ENCODE measurements at places on chromosomes 16 and 17.
A peak's percentile ranks its signal among the peaks of the same experiment; 100 is the strongest.

DNA sequence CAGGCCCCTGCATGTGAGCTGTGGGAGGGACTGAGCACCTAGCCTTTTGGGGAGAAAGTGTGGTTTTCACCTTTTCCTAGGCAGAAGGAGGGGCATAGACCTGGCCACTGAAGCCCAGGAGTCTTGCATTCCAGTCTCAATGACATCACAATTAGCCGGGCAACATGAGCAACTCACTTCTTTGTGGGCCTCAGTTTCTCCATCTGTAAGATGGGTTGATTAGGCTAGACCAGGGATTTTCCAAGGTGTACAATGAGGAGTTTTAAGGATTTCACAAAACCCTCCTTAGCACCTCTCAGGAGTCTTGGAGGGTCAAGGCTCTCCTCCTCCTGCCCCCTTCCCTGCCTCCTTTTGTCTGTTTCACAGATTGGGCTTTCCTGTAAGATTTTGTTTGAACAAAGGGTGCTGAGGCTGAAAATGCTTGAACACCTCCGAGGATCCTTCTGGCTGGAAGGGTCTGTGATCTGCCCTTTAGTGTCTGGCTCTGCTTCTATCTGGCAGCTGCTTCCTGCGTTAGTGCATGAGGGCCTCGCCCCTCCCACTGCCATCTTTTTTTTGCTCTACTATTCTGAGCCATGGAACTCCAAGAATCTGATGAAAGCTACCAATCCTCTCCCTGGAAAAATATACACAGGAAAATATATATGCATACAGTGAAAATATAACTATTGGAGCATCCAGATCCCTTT lies 52.4 kb upstream of the ETV4 start:
- DNase-seq, result no peak

DNA sequence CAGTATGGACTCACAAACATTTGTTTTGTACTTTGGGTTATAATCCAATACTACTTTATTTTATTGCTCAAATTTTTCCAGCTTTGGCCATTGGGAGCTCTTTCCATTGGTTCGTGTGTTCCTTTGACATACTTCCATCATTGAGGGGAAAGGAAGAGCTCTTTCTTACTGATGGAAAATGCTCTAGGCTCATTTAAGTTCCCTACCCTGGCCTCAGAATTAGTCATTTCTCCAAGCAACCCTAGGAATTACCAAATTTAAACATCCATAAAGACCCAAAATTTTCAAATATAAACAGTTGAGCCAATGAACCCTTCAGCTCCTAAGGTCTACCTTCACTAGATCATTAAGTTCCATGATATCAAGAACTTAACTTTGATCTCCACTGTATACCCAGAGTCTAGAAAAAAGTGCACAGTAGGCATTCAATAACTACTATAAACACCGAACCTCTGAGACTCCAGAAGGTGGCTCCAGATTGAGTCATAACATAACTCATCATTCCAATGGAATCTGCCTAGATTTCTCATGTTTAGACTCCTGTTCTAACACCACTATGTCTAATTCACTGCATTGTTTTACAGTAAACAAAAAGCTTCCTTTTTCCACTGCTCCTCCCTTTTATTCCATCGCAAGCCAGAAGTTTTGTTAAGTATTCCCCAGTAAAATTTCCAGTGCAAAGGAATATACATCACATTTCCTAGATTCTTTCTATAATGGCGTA lies 39.0 kb downstream of the SMURF2 start:
- no peak for DNase-seq

GRCh38 chr17:59094861-59095530 lies 11.7 kb downstream of the TRIM37 start:
- no peak for DNase-seq

GRCh38 chr16:30565526-30565925 lies 6.0 kb downstream of the ZNF688 start:
- no peak for DNase-seq

- DNase-seq, result no peak
These were observed 36.6 kb downstream of the KIAA0513 start for GRCh38 chr16:85064186-85064585.

GRCh38 chr16:11032000-11032921 lies 87.9 kb downstream of the CLEC16A start:
- no peak for DNase-seq

DNA sequence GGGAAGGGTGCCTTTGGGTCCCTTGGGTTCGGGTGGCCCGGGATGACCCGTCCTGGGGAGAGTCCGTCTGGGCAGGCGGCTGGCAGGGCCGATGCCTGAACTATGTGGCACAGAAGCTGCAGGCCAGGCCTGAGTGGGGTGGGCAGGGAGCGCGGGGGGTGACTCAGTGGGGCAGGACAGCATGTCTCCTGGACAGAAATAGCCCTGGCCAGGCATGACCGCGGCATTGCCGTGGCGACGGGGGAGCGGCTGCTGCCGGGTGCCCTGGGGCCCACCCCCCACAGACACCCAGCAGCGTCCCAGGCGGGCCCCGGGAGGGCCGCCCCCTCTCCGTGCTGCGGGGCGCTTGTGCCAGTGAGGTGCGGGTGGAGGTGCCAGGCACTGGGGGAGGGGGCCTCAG lies 1.8 kb upstream of the C1QTNF8 start:
- no peak for DNase-seq

DNA sequence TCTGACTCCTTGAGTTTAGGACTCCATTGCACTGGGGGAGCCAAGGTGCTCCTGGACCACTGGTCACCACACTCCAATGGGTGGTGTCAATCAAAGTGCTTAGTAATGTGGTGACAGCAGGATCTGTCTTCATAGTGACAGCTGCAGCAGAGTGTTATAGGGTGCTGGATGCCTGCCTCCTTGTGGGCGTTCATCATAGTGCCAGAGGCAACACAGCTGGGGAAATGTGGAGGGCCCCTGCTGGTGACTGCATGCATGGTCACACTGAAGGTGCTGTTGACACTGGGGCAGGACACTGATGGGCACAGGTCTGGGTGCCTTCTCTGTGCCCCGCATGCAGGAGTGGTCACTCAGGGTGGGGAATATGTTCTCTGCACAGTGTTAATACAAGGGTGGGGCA lies 177.5 kb upstream of the CDH8 start:
- DNase-seq, result no peak

- DNase-seq, result peak; percentile 65
These were observed 28.7 kb upstream of the DDX52 start for GRCh38 chr17:37671824-37672547.

DNA sequence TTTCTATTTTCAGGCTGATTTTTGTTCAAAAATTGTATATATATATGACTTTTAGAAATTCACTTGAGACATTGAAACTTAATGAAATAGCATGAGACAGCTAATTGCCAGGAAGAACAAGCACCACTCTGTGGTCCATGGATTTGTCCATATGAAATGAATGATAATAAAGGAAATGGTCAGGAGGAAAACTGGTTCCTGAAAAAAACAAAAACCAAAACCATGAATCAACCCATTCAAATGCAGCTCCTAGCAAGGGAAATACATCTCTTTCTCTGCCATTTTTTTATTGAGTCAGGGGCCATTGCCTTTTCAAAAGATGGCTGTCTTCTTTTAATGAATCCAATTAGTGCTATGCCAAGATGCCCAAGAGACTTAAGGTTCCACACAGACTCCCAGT lies 230.7 kb downstream of the SLC39A11 start:
- DNase-seq, result no peak

DNA sequence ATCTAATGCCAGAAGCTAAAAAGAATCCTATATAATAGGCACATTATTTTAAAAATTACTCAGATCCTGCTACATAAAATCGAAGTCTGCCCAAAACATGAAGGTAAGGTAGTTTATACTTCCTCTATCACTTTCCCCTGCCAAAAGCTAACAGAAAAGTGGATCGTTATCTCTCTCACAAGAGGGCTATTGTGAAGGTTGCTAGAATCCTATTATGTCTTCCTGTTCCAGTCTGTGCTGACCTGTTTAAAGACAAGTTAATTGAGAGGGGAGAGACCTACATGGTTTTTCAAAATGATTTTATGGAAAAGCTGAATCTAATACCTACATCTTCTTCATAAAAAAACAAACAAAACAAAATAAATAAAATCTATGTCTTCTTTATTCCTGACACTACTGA lies 1410.9 kb upstream of the CDH8 start:
- DNase-seq, result no peak

GRCh38 chr17:16488186-16488967 lies 3.6 kb downstream of the LRRC75A start:
- DNase-seq, result no peak

GRCh38 chr16:57959121-57959520 lies 11.8 kb downstream of the CNGB1 start:
- no peak for DNase-seq

DNA sequence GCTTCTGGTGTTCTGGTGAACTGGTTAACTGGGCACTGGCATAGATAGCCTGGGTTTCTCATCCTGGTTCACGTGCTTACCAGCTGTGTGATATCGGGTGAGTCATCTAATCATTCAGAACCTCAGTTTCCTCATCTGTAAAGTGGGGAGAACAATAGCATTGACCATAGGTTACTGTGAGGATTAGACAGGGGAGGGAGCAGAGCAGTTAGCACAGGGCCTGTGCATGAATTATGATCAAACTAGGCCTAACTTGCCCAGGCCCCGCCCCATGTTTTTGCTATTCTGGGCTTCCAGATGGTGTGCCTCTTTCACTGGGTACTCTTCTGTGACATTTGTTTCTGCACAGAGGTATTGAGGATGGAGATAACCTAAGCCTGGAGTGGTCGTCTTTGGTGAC lies 4.6 kb upstream of the KLHL36 start:
- DNase-seq, result no peak
